ENCODE measurements at places on chromosomes 3 and 15.

- DNase-seq: no peak
Measured at GRCh38 chr3:10454907-10455544, 50.4 kb downstream of the ATP2B2 start.

GRCh38 chr3:103052236-103052830 is 617.5 kb downstream of the ZPLD1 start:
- DNase-seq: no peak

GRCh38 chr3:45106874-45107273 is 39.3 kb downstream of the CDCP1 start:
- no peak for DNase-seq

- no peak for DNase-seq
Measured at GRCh38 chr3:135806317-135806716, 159.2 kb upstream of the PPP2R3A start.

DNA sequence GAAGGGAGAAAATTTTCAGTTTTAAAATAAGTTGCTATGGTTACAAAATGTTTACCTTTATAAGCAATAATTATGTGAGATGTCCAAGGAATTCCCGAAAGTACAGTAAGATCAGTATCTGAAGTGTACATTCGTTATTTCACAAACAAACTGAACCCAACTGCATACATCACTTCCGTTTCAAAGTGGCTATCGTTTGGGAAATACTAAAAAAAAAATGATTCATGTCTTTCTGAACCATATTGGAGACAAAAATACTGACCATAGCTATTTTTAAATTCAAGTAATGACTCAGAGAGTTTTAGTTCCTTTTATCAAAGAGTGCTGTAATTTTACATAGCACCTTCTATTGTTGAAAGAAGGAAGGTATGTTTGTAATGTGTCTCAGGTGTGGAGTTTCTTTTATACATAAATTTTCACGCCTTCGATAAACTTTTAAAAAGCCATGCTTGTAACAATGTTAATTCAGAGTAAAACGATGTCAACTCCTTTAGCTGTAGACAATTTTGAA is 8.0 kb upstream of the ANKRD28 start:
- DNase-seq: no peak

- no peak for DNase-seq
Measured at GRCh38 chr15:26744894-26745293, 28.0 kb downstream of the GABRB3 start.

GRCh38 chr15:61327019-61327631 is 98.0 kb upstream of the RORA start:
- no peak for DNase-seq

DNA sequence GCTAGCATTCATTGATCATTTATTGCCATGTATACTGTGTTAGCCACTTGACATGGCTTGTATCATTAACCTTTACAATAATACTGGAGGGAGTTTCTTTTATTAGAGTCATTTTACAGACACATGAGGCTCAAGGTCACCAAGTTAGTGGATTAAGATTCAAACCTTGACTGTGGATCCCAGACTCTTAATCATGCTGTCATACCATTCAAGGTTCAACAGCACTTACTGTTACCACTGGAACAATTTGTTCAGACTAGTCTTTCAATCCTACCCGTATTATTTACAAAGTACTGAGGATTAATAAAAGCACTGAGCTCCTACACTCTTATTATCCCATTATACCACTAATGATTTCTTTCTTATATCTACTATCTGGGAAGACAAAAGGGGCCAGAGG is 1.2 kb downstream of the COX17 start:
- DNase-seq: no peak

GRCh38 chr3:109275702-109276293 is 40.5 kb downstream of the DPPA2 start:
- DNase-seq: no peak

GRCh38 chr15:67840749-67841512 is 1.1 kb upstream of the RNU6-1 start:
- no peak for DNase-seq

DNA sequence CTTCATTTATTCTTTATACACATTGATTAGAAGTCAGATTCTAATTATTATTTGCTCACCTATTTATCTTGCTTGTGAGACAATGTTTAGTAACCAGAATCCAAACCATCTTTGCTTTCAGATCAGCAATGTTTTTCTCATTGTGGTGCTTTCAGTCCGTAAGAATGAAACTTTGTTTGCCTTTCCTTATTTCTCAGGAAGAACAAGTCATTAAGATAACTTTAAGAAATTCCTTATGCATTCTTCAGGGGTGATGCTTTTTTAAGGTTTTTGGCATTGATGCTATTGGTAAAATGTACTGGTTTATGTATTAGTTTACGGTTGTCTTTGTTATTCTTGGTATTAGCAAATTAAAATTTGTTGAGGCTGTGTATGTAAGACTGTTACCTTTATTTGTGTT is 120.8 kb upstream of the POU1F1 start:
- no peak for DNase-seq

DNA sequence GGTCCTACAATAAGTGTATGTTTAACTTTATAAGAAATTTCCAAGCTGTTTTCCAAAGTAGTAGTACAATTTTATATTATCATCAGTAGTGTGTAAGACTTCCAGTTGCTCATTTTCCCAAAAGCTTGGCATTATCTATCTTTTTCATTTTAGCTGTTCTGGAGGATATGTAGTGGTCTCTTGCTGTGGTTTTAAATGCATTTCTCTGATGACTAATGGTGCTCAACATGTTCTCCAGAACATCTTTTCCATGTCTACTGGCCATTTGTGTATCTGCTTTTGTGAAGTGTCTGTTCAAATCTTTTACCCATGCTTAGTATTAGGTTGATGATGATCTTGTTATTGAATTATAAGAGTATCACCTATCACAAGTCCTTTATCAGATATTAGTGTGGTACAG is 13.3 kb downstream of the BCL2A1 start:
- no peak for DNase-seq

GRCh38 chr3:188937389-188937788 is 234.4 kb upstream of the TPRG1 start:
- DNase-seq: no peak

DNA sequence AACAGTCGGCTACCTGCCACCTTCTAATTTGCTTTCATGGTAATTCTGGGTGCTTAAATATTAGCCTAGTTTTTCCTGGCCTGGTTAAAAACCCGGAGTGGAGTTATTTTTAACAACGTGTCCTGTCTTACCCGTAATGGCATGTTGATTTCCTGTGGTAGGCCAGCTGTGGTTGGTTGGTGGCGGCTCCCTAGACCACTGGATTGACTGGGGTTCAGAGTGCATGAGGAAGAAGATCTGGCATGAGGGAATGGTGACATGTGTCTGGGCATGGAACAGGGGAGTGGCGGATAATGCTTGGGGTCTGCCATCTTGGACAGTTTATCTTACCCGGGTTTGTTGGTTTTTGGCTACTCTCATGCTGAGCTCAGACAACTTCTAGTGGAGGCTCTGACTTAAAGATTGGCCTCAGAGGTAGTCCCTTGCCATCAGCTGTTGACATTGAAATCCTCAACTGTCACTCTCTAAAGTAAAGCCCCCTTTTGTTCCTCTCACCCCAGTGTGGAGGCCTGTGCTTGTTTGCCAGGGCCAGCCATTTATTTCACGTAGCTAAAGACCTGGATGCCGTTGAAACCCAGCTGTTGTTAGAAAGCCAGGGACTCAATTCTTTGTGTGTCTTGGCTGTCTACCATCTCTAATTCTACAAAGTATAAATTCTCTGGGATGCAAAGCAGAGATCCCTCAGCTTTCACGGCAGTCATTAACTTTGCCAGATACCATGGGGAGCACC is 81.6 kb downstream of the DNASE1L3 start:
- DNase-seq: no peak

GRCh38 chr3:38133557-38134405 is 3.1 kb downstream of the ACAA1 start:
- no peak for DNase-seq

DNA sequence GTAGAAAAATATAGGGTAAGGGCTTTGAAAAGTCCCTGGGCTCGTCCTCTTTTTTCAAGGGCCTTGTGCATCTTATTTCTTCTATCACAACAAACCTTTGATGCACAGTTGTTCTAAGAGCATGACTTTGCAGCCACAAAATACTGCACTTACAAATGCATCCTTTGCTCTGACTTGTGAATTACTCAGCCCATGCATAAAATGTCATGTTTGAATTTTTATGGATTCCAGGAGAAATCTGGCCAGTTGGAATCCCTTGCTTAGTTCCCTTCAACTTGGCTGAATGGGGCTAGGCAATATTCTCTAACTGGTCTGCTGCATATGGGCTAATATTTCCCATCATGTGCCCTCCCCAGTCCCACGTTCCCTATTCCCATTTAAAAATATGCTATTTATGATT is 523.9 kb upstream of the RGMA start:
- DNase-seq: no peak

- no peak for DNase-seq
Measured at GRCh38 chr3:66425032-66425431, 75.8 kb downstream of the LRIG1 start.

GRCh38 chr15:80455668-80456442 is 51.7 kb downstream of the ARNT2 start:
- DNase-seq: peak; percentile 13

- no peak for DNase-seq
Measured at GRCh38 chr3:196868297-196868661, 559 bp downstream of the SENP5 start.

- DNase-seq: no peak
Measured at GRCh38 chr15:85563328-85563727, 182.9 kb downstream of the AKAP13 start.

GRCh38 chr3:23928524-23928923 is 11.6 kb downstream of the RPL15 start:
- no peak for DNase-seq

- DNase-seq: no peak
Measured at GRCh38 chr3:75192146-75192616, 471.9 kb upstream of the FRG2C start.

GRCh38 chr15:35290301-35290721 is 205.2 kb upstream of the NANOGP8 start:
- DNase-seq: no peak

DNA sequence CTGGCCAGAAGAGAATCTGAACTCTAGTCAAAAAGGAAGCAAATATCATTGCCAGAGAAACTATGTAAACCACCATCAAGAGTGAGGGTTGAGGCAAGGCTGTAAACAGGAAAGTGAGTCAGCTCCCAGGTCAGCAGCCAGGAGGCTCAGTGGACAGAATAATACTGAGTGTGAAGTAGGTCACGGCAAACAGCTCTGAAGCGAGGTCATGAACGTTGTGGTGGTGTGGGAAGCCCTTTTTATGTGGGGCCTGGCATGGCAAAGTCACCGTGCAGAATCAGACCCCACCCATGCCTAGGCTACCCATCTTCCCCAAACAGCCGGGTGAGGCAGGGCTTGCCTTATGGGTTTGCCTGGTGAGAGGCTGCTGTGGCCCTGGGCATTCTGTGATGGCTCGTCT is 43.9 kb downstream of the THBS1 start:
- DNase-seq: peak; percentile 50

DNA sequence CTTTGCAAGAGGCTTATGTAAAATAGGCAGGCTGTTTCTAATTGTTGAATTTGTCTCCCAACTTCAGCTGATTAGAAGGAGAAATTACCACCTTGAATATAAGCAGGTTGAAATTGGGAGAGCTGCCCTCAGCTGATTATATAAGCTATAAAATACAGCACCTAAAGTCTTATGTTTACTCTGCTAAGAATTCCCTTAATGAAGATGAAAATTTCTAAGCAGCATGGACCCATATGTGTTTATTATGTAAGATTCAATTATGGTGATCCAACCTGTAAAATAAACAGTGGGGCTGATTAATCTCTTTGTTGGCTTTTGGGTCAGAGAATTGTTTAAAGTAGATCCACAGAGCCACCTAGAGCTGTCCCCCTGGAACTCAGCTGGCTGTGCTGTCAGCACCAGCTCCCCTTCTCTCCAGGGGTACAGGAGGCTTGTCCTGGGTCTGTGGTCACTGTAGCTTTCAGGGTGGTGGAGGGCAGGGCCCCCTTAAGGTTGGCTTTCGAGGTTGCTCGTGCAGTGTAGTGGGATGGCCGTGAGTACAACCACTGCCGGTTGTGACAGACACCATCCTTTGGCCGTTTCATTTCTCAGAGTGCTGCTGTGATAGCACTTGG is 9.5 kb downstream of the SLCO3A1 start:
- no peak for DNase-seq

DNA sequence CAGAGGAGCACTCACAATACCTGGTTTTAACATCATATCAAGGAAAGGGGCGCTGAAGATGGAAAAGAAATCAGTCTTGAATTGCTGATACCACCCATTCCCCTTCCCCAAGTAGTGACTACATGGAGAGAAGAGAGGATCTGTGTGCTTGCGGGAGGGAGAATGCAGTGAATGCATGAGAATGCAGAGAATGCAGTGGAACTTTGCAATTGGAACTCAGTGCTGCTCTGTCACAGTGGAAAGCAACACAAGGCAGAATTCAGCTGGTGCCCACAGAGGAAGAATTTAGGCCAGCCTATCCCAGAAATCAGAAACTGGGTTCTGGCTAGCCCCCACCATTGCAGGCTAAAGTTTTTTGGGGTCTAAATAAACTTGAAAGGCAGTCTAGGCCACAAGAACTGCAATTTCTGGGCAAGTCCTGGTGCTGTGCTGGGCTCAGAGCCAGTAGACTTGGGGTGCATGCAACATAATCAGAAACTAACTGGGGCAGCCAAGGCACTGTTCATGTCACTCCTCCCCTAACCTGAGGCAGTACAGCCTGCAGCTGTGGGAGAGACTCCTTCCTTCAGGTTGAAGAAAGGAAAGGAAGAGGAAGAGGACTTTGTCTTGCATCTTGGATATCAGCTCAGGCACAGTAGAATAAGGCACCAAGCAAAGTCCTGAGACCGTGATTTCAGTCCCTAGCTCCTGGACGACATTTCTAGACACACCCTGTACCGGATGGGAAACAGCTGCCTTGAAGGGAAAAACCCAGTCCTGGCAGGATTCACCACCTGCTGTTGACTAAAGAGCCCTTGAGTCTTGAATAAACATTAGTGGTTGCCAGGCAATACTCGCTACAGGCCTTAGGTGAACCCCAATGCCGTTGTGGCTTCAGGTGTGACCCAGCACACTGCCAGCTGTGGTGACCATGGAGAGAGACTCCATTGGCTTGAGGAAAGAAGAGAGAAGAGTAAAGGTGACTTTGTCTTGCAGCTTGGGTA is 329.3 kb downstream of the TBL1XR1 start:
- DNase-seq: no peak

- no peak for DNase-seq
Measured at GRCh38 chr3:178823591-178824246, 247.9 kb downstream of the ZMAT3 start.

DNA sequence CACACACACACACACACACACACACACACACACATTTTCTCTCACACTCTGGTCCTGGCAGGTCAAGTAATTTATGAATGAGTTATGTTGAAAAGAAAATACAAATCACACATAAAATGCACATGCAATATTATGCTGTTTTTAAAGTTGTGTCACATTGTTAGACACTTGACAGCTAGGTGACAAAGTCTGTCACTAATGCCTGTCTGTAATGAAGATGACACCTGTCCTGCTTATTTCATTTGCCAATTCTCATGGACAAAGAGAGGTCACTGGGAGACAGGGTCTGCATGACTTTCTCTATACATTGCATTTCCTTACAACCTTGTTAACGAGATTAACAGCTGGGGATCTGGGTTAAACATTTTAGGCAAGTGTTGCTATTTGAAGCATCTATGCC is 71.2 kb downstream of the ARPP21 start:
- DNase-seq: no peak

- DNase-seq: no peak
Measured at GRCh38 chr3:150419076-150419868, 11.2 kb downstream of the TSC22D2 start.

All from activated CD8-positive, alpha-beta memory T cell treated with anti-CD3 and anti-CD28 coated beads for 4 hours (primary cell).